Activated CD4-positive, alpha-beta T cell treated with anti-CD3 and anti-CD28 coated beads, Interleukin-2, amount 50 U/mL, for 16 hours (primary cell): ENCODE measurements at places on chromosomes 12 and 14.
A peak's percentile ranks its signal among the peaks of the same experiment; 100 is the strongest.

DNA sequence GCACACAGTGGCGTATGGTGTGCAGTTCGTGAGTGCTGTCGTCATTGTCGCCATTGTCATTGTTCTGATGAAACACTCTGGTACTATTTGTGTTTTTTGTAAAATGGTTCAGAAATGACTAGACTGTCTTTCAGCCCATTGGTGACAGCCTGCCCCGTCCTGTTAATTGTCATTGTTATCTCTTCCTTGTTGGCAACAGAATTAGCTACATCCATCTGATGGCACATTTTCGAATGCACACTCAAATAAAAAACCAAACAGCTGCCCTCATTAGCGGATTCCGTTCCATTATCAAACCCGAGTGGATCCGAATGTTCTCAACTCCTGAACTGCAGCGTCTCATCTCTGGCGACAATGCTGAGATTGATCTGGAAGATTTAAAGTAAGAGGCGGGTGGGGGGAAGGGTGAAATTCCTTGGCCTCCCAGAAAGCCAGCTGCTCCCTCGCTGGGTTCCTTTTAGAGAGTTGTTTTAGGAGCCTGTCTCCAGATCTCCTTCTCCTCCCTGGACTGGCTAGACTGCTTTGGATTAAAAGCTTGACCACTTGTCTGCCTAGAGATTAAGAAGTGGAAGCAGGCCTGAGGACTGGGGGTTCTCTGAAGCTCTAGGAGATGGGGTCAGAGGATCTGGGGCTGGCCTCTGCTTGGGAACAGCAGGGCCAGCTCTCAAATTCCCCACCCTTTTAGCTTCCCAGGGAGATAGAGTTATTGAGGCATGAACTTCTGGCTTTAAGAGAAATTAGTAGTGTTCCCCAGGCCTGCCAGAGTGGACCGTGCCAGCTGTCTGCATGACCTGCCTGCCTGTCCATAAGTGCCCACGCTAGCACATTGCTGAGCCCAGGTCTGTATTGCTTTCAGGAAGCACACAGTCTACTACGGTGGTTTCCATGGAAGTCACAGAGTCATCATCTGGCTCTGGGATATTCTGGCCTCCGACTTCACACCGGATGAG is 43.3 kb downstream of the MMAB start:
- DNase-seq = no peak

- no peak for DNase-seq
Observed at GRCh38 chr12:19068137-19068536, 61.4 kb upstream of the PLEKHA5 start.

- peak; percentile 29 for DNase-seq
Observed at GRCh38 chr12:116492703-116493324, 66.4 kb upstream of the MAP1LC3B2 start.

DNA sequence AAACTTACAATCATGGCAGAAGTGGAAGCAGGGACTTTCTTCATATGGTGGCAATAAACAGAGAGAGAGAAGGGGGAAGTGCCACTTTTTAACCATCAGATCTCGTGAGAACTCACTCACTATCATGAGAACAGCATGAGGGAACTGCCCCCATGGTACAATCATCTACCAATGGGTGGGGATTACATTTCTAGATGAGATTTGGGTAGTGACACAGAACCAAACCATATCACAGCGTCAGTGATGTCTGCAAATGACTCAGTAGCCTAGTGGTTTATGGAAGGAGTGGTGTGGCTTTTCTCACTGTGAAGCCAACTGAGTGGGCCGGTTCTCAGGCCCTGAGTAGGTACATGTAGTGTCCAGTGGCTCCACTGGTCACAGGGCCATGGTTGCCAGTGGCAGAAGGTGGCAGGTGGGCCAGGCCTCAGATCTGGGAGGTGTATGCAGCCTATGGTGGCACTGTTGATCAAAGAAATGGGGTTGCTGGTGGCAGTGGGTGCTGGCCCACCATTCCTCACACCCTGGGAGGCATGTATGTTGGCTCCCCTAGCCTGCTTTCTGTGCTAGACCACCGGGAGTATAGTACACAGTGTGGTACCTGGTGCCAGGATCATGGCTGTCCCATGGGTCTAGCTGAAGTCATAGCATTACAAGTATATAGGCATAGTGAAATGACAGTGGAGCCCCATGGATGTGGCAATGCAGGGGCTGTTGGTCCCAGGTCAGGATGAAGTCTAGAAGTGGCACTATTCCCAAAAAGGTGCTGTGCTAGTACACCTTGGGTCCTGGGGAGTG is 191.9 kb downstream of the NUBPL start:
- DNase-seq = peak; percentile 41

DNA sequence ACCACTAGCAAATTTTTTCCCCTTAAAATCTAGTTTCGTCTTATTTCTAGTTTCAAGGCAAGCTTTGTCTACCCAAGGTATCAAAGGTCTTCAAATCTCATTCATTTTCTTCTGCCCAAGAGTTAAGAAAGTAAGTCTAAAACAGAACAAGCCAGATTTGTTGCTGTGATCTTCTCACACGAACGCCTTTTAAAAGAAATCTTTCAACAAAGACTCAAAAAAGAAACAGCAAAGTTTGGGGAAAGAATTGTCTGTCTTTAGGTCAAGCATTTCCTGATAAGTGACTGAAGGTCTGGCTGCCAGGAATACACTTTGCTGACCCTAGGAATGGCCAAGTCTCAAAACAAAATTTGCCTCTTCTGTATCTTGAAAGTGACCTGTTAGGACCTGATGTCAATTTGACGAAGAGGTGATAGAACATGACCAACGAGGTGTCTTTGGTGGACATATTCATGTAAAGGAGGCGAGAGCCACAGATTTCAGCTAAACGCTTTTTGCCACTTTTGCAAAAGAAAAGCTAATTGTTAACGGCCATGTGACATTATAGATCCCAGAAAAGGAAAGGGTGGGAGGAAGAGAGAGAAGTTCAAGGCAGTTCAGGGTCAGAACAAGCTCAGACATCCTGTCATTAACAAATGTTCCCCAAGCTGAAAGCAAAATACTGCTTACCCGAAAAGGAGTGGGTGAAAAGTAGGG is 1.7 kb downstream of the CDK17 start:
- peak; percentile 20 for DNase-seq

GRCh38 chr12:67449591-67450052 is 180.5 kb downstream of the CAND1 start:
- peak; percentile 34 for DNase-seq

GRCh38 chr12:125050446-125050845 is 14.8 kb upstream of the AACS start:
- DNase-seq = no peak

- no peak for DNase-seq
Observed at GRCh38 chr12:90990611-90991010, 14.2 kb downstream of the EPYC start.

DNA sequence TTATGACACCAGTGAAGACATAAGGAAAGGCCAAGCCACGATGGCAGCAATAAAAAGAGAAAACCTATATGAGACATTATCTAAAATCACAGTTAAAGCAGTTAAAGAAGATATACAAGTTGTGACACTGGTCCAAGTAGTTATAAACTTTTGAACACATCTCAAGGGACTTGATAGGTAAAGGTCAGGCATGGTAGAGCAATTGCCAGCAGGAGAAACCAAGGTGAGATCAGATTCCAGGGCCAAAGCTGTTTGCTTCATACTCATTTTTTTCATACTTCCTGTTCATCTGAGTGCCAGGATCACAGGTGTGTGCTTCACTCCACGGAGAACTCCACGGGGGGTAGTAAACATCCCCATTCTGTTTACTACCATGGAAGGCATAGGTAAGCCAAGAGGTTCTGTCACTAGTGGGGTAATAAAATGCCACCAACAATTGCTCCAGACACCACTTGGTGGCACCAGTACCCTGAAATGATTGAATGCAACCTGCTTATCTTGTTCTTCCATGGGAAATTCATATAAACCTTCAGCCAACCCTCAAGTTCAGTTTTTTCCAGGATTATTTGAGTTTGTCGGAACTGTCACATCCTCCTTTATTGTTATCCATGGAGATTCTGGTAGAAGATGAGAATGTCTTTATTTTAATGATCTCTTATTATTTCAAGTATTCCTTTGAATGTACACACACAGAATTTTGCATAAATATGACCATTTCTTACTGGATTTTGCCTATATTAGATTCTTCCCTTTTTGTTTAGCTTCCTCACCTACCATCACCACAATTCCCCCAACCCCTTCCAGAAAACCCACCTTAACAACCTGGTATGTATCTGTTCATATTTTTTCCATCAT is 59.2 kb upstream of the TSPAN8 start:
- DNase-seq = peak; percentile 2

DNA sequence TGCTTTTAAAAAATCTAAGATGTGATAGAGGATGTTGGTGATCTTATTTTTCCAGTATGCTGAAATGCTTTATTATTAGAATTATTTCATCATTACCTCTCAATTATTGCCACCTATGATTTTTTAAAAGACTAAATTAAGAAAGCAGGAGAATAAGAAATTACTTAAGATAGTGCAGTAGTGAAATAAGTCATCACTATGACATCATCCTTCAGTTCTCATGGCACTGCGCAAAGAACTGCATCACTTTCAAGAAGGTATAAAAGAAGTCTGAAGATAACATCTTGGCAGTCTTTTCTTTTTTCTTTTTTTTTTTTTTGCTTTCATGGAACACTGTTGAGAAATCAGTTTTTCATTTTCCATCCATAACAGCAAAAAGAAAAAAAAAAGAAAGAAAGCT is 24.4 kb downstream of the NT5DC3 start:
- DNase-seq = no peak

DNA sequence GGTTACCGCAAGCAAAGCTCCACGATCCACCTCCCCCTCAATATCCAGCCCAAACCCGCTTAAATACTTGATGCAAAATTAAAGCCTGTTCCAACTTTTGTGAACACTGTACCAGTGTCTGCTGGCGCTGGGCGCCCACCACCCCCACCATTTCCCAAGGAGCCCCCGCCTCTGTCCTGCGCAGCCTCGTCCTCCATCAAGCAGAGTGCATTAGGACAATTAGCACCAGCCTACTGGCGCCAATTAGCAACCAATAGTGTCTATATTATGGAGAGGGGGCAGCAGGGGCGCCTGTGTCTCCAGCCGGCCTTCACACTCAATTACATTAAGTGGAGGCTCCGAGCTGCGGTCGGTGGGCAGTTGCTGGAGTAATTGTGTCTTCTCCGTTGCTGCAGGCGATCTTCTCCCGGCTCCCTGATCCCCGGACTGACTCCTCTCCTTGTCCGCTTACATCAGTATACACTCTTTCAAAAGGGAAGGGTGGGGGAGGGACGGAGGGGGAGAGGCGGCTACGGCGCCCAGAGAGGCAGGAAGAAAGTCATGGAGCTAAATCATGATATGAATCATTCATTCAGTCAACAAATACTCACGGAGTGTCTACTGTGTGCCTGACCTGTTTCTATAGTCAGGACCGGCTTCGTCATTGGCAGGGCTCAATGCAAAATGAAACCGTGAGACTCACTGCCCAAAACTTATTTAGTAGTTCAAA is 707.3 kb downstream of the MED13L start:
- no peak for DNase-seq

DNA sequence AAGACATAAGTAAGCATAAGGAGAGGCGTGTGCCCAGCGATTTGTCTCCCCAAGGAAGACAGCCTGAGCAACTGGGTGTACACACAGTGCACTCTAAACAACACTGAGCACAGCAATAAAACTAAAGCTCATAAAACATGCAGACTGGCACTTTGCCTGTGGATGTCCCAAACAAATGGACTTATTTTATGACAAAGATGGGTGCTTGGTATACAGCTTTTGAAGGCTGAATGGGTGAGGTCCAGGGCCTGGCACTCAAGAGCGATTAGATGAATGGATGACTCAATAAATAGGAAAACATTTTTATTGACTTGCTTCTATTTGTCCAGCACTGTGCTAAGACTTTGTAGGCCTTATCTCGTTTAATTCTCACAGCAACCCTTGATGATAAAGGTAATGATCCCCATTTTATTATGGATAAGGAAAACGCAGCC is 28.5 kb downstream of the LGMN start:
- no peak for DNase-seq

DNA sequence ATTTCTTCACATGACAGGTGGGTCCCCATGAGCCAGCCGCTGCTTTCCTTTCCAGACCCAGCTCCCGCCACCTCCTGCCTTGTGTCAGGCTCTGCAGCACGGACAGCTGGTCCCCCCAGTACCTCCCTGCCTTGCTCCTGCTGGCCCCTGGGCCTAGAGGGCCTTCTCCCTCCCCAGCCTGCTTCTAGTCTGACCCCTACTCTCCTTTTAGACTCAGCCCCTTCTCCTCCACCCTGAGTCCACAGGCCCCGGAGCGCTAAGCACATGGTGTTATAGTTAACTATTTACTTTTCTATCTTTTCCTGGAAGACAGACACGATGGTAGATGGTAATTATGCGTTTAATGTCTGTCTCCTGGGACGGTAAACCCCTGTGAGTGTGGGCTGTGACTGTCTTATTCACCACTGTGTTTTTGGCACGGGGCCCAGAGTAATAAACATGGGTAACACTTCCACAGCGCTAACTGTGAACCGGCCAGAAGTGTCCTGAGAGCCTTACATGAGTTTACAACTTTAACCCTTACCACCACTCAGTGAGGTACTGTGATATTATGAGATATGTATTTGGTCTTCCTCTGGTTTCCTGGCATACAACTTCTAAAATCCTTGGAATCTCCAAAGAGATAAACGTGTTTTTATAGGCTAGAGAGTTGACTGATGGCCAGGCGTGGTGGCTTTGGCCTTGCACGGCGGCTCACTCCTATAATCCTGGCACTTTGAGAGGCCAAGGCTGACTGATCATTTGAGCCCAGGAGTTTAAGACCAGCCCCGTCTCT is 41.2 kb downstream of the DGLUCY start:
- no peak for DNase-seq

- DNase-seq = peak; percentile 40
Observed at GRCh38 chr12:68792952-68793351, 15.0 kb upstream of the MDM2 start.

- DNase-seq = peak; percentile 73
Observed at GRCh38 chr12:113048716-113049127, 7.8 kb upstream of the DTX1 start.

GRCh38 chr12:46518169-46518568 is 145.6 kb upstream of the SLC38A2 start:
- DNase-seq = no peak

GRCh38 chr12:90290980-90291975 is 582.6 kb upstream of the ATP2B1 start:
- DNase-seq = no peak

- no peak for DNase-seq
Observed at GRCh38 chr12:113815031-113815430, 151.1 kb downstream of the RBM19 start.

DNA sequence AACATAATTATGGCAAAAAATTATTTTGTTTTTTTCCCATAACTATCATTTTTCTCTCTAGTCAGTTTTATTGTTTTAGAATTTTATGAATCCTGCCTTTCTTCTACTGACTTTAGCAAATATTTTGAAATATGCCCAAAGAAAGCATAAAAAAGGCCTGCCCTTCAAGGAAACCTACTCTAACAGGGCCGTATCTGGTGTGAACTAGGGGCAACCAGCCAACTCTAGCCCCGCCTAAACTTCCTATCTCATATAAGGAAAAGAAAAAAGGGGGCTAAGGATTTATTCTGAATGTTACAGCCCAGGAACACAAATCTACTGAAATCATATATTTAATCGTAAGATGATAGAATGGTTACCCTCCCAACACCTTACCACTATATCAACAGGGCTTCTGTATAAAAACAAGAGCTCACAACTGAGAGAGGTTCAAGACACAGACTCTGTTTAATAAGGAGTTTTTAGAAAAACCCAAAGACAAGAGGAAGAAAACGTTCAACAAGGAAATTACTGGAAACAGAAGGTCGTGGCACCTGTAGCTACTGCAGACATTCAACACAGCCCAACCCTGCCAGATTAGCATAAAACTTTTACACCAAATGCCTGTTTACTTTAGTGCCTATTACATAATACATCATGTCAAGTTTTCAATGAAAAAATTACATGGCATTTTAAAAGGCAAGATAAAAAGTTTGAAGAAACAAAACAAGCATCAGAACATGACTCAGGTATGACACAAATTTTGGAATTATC is 12.9 kb upstream of the EPYC start:
- no peak for DNase-seq
